ENCODE measurements at places on chromosomes 1 and 21.

DNA sequence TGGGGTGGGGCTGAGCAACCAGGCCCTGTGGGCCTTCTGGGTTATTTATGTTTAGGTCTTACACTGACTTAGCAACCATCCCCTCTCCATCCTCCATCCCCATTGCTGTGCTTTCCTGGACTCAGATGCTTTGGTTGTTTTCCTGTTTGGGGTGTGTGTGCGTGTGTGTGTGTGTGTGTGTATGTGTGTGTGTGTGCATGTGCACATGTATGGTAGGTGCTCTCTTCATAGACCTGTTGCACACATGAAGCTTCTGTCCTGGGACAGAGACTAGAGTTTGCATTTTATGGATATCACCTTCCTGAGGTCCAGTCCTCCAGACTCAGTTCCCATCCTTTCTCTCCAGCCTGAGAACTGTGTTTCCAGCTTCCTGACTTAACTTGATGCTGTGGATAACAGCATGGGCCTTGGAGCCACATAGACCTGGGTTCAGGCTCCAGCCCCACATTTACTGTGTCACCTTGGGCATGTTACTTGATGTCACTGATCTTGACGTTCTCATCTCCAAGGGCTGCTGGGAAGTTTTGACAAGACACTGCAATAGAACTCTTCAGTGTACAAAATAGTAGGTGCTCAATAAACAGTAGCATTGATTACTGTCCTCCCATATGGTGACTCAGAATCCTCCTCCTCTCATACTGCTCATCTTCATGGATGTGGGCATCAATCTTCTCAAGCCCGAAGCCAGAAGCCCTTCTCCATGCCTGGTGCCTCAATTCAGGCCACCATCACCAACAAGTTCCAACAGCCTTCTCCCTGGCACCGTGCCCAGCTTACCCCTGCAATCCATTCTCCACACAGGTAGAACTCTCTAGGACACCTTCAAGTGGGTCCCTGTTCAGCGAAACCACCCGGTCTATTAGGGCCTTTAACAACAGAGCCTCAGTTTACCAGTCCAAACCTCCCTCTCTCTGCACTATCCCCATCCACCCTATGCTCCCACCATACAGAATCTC lies 181.8 kb upstream of the EDN2 start:
- H3K27ac ChIP-seq, result peak overlapping the region; percentile 85
- H3K36me3 ChIP-seq, result peaks cover 3% of the 10 kb centered on the region
- peaks cover 79% of the 10 kb centered on the region for H3K4me1 ChIP-seq
- H3K27me3 ChIP-seq, result no peaks in the 10 kb centered on the region

DNA sequence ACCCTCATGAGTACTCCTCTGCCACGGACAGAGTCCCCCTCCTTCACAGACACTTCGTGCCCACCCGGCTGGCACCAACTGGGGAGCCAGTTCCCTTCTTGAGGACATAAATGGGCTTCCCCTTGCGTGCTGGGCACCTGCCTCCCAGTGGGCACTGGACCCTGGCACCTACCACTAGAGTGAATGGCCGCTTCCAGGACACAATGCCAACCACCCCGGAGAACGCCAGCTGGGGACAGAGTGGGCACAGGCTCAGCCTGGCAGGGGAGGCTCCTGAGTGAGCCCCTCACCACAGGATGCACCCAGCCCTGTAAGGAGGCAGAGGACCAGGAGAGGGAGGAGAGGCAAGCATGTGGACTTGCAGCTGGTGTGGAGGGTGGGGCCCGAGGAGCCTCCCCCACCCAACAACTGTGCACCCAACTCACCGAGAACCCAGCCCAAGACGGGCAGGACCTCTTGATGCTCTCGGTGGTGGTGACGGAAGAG lies 1.0 kb downstream of the ENTREP3 start:
- peak overlapping the region; percentile 22 for H3K27ac ChIP-seq
- H3K27me3 ChIP-seq, result no peaks in the 10 kb centered on the region
- H3K4me3 ChIP-seq, result peak overlapping the region; percentile 86
- H3K4me1 ChIP-seq, result peaks cover 25% of the 10 kb centered on the region
- peaks cover 30% of the 10 kb centered on the region for H3K36me3 ChIP-seq

- H3K4me3 ChIP-seq, result no peak overlapping the region
- no peaks in the 10 kb centered on the region for H3K36me3 ChIP-seq
- no peaks in the 10 kb centered on the region for H3K27me3 ChIP-seq
- no peaks in the 10 kb centered on the region for H3K4me1 ChIP-seq
- no peak for DNase-seq
Observed at GRCh38 chr1:213394837-213395236, 343.8 kb downstream of the RPS6KC1 start.

DNA sequence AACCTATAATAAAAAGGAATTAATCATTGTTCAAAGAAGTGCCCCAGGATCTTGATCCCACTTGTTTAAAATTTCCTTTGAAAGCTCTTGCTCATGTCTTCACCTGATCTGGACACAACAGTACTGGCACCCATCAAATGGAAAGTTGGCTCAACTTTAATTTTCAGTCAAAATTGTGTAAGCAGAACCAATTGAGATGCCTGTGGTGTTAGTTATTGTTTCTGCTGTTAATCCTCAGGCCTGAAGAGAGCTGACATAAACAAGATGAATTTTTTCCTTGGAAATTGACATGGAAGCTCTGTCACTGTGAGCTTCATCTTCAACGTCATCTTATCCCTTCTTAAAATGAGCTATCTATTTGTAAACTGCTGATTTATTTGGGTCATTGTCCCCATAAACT lies 88.3 kb upstream of the TNFSF4 start:
- peaks cover 29% of the 10 kb centered on the region for H3K4me1 ChIP-seq
- peaks cover 43% of the 10 kb centered on the region for H3K27me3 ChIP-seq

DNA sequence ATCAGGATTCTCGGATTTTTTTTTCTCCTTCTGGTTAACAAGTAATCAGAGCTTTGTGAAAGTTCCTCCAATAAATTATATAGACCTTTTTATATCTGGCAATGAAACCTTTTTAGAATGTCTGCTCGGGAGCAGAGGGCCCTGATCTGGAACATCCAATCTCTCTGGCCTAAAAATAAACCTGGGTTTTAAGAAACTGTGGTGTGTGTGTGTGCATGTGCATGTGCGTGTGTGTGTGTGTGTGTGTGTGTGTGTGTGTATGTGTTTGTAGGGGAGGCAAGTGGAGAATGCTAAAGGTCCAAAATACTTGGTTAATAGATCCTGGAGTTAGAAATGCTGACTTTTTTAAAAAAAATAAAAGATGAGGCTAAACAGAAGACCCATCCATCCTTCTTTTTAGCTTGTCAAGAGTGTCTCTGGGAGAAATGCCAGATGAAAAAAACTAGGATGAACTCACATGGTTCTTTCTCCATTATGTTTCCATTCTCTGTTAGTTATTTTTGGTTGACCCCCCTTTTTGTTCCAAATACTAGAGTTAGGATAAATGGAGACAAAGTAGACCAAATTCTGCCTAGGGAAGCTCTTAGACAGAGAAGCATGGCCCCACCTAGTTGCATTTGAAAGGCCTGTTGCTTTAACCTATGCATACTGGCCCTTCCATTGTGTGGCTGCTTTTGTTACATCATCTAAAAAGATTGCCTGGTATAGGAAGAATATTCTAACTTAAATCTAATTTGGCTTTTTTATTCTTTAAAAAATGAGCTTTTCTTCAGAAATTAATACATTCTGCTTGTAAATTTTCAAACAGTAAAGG lies 175.9 kb downstream of the PAPPA2 start:
- no peaks in the 10 kb centered on the region for H3K27me3 ChIP-seq
- H3K27ac ChIP-seq, result no peak overlapping the region
- no peaks in the 10 kb centered on the region for H3K4me1 ChIP-seq
- DNase-seq, result no peak

DNA sequence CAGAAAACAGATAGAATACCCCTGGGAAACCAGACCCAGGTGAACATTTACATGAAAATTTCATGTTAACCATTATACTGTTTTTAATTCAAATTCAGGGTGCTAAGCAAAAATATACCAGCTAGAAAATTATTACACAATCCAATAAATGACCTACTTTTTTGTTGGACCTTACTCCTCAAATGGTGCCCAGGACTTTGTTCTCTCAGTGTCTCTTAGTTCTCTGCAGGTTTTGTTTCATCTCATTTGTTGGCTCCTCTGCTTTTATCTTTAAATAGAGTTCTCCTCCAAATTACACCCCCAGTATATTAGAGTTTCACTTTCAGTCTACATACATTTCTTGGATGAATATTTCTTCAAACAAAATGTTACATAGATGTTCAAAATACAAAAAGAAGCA lies 314.8 kb downstream of the TPR start:
- no peaks in the 10 kb centered on the region for H3K27me3 ChIP-seq
- H3K36me3 ChIP-seq, result no peaks in the 10 kb centered on the region
- DNase-seq, result no peak
- no peak overlapping the region for H3K4me3 ChIP-seq
- H3K4me1 ChIP-seq, result no peaks in the 10 kb centered on the region

DNA sequence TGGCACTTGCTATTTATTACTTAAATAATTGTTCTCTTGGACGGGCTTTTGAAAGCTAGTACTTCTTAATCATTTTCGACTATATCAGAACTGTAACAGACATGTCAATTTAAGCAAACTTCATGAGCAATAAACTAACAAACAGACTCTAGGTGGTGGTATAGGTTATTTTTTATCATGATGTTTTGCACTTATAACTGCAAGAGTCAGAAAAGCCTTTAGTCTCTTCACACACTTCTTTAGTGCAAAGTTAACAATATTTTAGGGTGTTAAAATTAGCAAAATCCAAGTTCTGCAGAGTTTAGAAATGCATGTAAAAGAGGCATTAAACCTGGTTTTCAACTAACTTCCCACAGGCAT lies 2.2 kb downstream of the NRIP1 start:
- H3K27me3 ChIP-seq, result peaks cover 39% of the 10 kb centered on the region
- no peaks in the 10 kb centered on the region for H3K36me3 ChIP-seq
- no peak overlapping the region for H3K27ac ChIP-seq
- no peak for DNase-seq
- H3K4me1 ChIP-seq, result peaks cover 52% of the 10 kb centered on the region

GRCh38 chr1:162886705-162887104 lies 25.7 kb upstream of the CCDC190 start:
- no peaks in the 10 kb centered on the region for H3K4me1 ChIP-seq
- no peak for DNase-seq
- no peaks in the 10 kb centered on the region for H3K27me3 ChIP-seq
- no peaks in the 10 kb centered on the region for H3K36me3 ChIP-seq
- H3K27ac ChIP-seq, result no peak overlapping the region
- H3K4me3 ChIP-seq, result no peak overlapping the region

GRCh38 chr1:56095696-56096665 lies 483.4 kb downstream of the PLPP3 start:
- no peak for DNase-seq
- no peaks in the 10 kb centered on the region for H3K36me3 ChIP-seq
- no peak overlapping the region for H3K27ac ChIP-seq
- no peak overlapping the region for H3K4me3 ChIP-seq
- H3K27me3 ChIP-seq, result no peaks in the 10 kb centered on the region
- H3K4me1 ChIP-seq, result no peaks in the 10 kb centered on the region

DNA sequence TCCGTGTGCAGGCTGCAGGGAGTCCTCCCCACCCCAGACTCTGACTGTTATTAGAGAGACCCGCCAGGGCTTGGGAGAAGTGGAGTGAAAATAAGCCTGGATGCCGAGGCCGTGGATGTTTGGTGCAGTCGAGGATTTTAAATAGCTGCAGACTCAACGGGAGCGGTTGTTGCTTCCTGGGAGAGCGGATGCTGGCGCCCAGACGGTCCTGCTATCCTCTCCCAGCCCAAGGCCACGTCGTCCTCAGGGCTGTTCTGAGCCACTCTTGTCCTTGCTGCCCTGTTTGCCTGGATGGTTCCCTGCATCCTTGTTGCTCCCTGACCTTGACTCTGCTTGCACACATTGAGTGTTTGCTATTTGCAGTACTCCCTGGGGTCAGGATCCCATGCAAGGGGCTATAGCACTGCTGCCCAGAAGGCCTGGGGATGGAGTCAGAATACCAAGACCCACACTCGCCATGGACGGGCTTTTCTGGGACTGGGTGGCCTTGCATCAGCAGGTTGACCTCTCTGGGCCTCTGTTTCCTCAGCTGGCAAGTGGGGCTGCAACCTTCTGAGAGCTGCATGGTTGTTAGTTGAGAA lies 205.3 kb upstream of the C1orf174 start:
- H3K4me1 ChIP-seq, result no peaks in the 10 kb centered on the region
- H3K36me3 ChIP-seq, result no peaks in the 10 kb centered on the region
- no peaks in the 10 kb centered on the region for H3K27me3 ChIP-seq
- no peak overlapping the region for H3K27ac ChIP-seq
- no peak overlapping the region for H3K4me3 ChIP-seq
- no peak for DNase-seq

DNA sequence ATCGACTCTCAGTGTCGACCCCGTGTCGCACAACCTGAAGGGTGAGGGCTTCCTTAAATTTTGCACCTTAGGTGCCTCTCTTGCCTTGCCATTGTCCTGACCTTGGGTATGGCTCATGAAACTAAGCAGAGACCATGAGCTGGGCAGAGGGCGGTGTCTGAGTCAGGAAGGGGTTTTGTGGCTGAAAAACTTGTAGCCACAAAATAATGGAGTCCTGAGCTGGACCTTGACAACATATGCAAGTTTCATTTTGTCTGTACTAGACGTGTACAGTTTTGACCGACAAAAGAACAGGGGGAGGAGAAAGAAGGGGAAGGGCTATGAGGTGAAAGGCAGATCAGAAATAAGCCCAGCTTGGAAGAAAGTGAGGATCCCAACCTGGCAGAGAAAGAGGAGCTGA lies 8.3 kb upstream of the RUNX1 start:
- peak overlapping the region; percentile 63 for H3K4me3 ChIP-seq
- peak overlapping the region; percentile 70 for H3K27ac ChIP-seq
- no peaks in the 10 kb centered on the region for H3K27me3 ChIP-seq
- peaks cover 2% of the 10 kb centered on the region for H3K36me3 ChIP-seq
- no peak for DNase-seq

GRCh38 chr21:36783612-36784374 lies 84.9 kb downstream of the SIM2 start:
- no peaks in the 10 kb centered on the region for H3K27me3 ChIP-seq
- H3K27ac ChIP-seq, result no peak overlapping the region
- H3K36me3 ChIP-seq, result no peaks in the 10 kb centered on the region

GRCh38 chr1:54105736-54106269 lies 47.0 kb downstream of the CDCP2 start:
- no peak for DNase-seq
- no peak overlapping the region for H3K4me3 ChIP-seq
- H3K36me3 ChIP-seq, result peaks cover 10% of the 10 kb centered on the region
- H3K4me1 ChIP-seq, result no peaks in the 10 kb centered on the region

- H3K27me3 ChIP-seq, result no peaks in the 10 kb centered on the region
- no peaks in the 10 kb centered on the region for H3K36me3 ChIP-seq
- no peak for DNase-seq
- no peak overlapping the region for H3K4me3 ChIP-seq
- H3K4me1 ChIP-seq, result peaks cover 28% of the 10 kb centered on the region
Observed at GRCh38 chr1:204319462-204319861, 40.3 kb downstream of the PLEKHA6 start.

All from activated T-helper 2 cell treated with anti-CD3 and anti-CD28 coated beads, Interferon-gamma antibody, Interleukin-2, Interleukin-4, amounts not matched to agents 10 μg/mL and 5 μg/mL and 100 μg/mL, durations not matched to agents 14 hours and 24 hours and 36 hours (primary cell).